ENCODE measurements at places on chromosomes 12 and 14. TPM values are rescaled to one million over a fixed set of nuclear protein-coding genes. Genes with fewer than 3 reads are reported as not detected.

GPRC5D gene
- total RNA-seq: not detected

KRT74 gene
- not detected for total RNA-seq

TMTC1 gene
- 84.6 TPM for total RNA-seq

GALNT9 gene
- total RNA-seq: 0.62 TPM

DBX2 gene
- 0.19 TPM for total RNA-seq

DNA sequence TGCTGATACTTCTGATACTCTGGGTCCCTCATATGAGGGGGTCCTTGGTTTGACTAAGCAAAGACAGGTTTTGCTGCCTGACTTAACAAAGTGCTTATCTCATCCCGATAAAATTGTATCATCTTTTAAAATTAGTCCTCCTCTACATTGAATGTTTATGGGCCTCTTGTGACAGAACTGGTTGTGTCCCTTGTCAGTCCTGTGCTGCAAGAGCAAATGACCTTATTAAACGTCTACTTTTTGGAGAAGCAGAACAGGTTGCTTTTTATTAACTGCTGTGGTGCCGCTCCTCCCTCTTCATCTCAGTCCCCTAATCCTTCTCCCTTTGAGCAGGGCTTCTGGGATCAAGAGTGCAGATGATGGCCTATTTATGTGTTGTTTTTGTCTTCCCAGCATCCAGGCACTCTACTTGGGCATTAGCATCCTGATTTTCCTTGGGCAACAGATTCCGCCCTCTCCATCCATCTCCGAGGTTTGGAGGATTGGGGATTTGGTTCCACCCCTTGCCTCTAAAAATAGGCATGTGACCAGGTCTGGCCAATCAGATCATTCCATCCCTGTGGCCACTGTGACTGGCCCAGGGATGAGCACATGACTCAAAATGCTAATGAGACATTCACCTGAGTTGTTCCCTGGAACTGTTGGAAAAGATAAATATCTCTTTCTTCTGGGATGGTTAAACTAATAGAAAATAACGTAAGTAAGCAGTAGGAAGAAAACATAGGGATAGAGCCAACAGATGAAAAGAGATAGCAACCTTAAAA is 2.9 kb upstream of the DENR start:
- DNase-seq: no peak

DNA sequence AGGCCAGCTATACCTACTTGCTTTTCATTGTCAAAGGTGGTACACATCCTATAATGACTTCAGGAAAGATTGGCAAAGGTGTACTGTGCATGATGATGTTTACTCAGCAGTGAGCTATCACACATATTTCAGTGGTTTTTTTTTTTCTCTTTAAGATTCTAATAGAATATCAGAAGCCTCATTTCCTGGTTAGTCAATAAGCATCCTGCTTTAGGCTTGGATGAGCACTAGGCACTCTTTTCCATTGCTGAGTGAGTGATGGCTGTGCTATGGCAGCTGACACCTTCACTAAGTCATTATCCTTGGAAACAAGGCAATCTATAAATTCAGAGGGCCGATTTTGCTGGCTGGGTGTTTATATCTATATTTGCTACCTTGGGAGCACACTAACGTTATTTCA is 161.1 kb upstream of the RASSF8 start:
- DNase-seq: no peak

DNA sequence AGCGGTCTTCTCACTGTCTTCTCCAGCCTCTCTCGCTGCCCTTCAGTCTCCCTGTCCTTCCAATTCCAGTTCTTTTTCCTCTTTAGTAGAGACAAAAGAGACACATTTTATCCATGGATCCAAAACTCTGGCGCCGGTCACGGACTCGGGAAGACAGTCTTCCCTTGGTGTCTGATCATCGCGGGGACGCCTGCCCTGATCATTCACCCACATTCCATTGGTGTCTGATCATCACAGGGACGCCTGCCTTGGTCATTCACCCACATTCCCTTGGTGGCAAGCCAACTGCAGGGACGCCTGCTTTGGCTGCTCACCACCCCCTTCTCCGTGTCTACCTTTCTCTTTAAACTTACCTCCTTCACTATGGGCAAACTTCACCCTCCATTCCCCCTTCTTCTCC is 619.5 kb downstream of the RERGL start:
- DNase-seq: no peak

DNA sequence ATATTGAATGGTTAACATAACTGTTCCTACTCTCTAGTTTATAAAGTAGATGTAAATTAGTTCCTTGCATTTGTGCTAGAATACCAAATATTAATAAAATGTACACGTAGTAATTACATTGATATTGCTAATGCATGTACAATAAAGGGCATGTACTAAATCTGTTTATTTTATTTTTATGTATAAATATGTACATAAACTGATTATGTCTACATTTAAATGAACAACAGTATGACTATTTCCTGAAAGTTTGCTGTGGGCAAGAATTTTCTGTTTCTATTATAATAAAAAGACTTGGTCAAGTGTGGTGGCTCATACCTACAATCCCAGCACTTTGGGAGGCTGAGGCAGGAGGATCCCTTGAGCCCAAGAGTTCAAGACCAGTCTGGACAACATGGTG is 257.2 kb upstream of the FOXN3 start:
- no peak for DNase-seq

GRCh38 chr12:66453120-66453519 is 150.8 kb downstream of the HELB start:
- DNase-seq: no peak

DNA sequence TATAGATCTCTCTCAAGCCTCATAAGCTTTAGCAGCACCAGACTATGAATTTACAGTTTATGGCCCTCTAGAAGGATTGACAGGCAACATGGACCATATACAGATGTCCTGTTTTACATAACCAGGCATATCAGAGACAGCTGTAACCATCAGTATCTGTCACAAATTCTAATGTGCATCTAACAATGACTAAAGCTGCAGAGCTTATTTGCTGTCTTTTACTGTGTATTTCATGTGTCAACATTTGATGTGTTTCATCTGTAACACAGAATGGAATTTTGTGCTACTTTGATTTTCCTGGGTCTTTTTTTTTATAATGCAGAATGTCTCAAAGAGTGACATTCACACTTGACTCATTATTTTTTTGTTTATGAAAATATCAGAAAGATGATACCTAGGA is 348.3 kb downstream of the SLC16A7 start:
- no peak for DNase-seq

GRCh38 chr12:108360487-108360886 is 21.4 kb upstream of the CMKLR1 start:
- no peak for DNase-seq

GRCh38 chr14:87994974-87995373 is 2.0 kb upstream of the GALC start:
- DNase-seq: no peak

Data from aorta (tissue), 5 donors.